ENCODE measurements at places on chromosomes 1 and 21.
A peak's percentile ranks its signal among the peaks of the same experiment; 100 is the strongest.

GRCh38 chr1:43410571-43410970 lies 20.9 kb downstream of the SZT2 start:
- no peak for DNase-seq

- no peak for DNase-seq
Observed at GRCh38 chr1:29695036-29695435, 458.7 kb downstream of the PTPRU start.

- no peak for DNase-seq
Observed at GRCh38 chr1:206706806-206707366, 22.2 kb downstream of the MAPKAPK2 start.

DNA sequence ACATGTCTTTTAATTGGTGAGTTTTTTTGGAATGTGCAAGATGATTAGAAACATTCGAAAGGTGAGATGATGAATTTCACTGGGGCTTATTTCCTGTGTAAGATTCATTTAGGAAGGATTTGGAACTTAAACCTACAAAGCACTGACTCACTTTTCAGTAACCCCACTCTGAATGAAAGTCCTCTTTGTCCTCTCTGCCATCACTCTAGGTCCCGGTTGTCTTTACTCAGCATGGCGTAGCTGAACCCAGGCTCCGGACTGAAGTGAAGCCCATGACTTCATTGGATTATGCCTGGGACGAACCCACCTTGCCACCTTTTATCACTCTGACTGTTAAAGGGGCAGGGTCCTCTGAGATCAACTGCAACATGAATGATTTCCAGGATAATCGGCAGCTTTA lies 139.4 kb downstream of the VPS13D start:
- no peak for DNase-seq

DNA sequence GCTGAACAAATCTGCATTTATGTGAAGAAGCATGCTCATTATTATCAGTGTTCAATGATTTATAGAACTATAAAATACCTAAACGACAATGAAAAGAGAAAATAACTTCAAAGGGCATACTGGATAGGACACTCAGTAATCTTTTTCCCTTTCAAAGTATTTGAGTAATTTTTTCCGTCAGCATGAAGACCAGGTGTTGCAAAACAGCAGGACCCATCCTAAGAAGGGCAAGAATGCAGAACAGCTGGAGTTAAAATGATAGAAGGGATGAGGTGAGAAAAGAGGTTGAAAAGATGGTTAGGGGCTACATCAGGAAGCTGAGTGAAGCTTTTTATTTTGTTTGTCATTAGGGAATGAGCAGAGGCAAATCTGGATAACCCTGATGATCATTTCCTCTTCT lies 7.1 kb upstream of the RGS18 start:
- no peak for DNase-seq

- DNase-seq: no peak
Observed at GRCh38 chr1:109048335-109048734, 6.4 kb upstream of the WDR47 start.

GRCh38 chr1:112589766-112590165 lies 29.2 kb downstream of the ST7L start:
- DNase-seq: no peak

- peak; percentile 88 for DNase-seq
Observed at GRCh38 chr1:3491291-3492246, 37.1 kb downstream of the ARHGEF16 start.

DNA sequence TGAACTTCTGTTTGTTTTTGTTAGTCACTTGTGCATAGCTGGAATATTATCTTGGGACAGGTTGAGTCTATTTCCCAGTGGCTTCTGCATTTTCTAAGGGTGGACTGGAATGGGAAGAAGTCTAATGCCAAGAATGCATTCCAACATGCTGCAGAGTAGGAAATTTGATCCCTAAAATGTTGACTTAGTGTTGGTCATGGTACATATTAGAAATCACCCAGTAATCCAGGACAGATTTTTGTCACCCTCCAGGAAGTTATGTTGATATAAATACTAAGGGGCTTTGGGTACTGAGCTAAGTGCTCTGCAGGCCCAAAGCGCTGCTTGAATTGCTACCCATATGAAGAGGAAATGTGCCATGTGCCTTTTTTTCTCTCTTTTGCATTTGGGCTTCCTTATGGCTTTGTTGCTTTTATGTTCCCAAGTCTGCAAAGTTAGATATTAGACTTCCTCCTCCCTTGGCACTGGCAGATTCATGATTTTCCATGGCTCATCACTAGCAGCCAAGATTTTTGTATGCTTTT lies 10.0 kb downstream of the ARID1A start:
- no peak for DNase-seq
